ENCODE measurements at places on chromosomes 5 and 9.
A peak's percentile ranks its signal among the peaks of the same experiment; 100 is the strongest.

GRCh38 chr5:74693191-74693590, 8.2 kb downstream of the HEXB start:
- no peak for DNase-seq

- no peak for DNase-seq
These were observed 179.7 kb upstream of the DAB2 start for GRCh38 chr5:39604491-39604890.

GRCh38 chr5:42612750-42613366, 143.8 kb upstream of the CCDC152 start:
- no peak for DNase-seq

- peak; percentile 61 for DNase-seq
These were observed 44.2 kb downstream of the NACC2 start for GRCh38 chr9:136050701-136051452.

GRCh38 chr5:143361438-143361837, 42.0 kb downstream of the NR3C1 start:
- no peak for DNase-seq

- peak; percentile 68 for DNase-seq
These were observed 79.6 kb downstream of the PDE4D start for GRCh38 chr5:59813761-59814536.

- DNase-seq, result no peak
These were observed 14.8 kb downstream of the SPARC start for GRCh38 chr5:151671950-151672349.

- no peak for DNase-seq
These were observed 85.1 kb downstream of the MED27 start for GRCh38 chr9:131994364-131995125.

- no peak for DNase-seq
These were observed 173.9 kb downstream of the AOPEP start for GRCh38 chr9:94900222-94901018.

DNA sequence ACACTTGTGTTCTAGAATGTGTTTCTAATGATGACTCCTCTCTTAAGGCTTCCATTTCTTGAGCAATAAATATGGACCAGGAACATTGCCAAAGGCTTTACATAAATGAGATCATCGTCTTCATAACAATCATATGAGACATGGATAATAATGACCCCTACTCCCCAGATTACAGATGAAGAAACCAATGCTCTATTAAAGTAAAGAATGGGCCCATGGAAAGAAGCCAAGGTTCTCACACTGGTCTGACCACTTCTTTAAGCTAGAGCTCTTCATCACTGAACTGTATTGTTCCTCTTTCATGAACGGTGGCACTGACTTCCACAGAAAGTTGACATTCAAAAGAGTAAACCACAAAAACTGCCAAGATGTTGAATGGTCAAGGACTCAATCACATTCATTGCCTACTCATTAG, 65.3 kb downstream of the MARCHF3 start:
- no peak for DNase-seq

DNA sequence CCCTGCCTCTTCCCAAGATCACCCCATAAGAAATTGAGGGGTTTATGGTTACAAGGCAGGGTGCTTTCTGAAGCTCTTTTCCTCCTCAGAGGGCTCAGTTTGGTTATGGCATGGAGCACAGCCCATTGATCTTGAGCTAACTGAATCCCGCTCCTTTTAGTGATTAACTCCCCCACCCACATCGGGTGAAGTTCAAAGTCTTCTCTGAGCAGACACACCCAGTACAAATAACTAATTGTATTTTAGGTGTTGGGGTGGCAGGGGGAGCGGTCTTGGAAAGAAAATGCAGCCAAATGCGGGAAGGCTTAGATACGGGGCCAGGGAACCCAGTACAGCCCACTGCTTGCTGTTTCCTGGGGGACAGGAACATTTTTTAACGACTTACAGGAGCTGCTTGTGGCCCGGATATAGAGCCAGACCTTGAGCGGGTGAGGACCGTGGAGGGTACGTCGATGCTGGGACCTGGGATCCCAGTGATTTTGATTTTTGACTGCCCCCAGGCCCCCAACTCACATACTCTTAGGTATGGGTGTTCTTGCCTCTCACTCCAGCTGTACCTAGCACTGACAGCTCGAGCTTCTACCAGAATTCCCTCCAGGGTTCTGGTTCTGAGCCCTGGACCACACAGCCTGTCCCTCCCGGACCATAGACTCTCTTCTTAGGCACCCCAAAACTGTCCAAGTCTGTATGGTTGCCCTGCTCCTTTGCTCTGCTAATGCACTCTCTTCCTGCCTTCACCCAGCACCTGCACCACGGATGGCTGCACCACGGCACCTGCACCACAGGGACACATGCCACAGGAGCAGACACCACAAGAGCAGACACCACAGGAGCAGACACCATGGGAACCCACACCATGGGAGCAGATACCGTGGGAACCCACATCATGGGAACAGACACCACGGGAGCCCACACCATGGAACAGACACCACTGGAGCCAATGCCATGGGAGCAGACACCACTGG, 18.3 kb upstream of the RXRA start:
- no peak for DNase-seq

DNA sequence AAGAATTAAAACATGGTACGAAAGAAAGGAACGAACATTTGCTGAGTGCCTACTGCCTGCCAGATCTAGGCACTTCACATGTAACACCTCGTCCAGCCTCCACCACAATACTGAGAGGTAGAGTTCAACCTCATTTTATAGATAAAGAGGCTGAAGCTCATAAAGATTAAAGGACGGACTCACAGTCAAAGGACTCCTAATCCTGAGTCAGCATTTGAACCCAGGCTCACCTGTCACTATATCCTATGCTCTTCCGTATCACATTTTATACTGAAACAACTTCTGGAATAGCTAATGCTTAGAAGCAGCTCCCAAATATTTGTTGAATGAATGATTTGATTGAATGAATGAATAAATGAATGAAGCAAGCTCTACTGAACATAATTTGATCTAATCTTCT, 22.5 kb downstream of the PDCD1LG2 start:
- no peak for DNase-seq

DNA sequence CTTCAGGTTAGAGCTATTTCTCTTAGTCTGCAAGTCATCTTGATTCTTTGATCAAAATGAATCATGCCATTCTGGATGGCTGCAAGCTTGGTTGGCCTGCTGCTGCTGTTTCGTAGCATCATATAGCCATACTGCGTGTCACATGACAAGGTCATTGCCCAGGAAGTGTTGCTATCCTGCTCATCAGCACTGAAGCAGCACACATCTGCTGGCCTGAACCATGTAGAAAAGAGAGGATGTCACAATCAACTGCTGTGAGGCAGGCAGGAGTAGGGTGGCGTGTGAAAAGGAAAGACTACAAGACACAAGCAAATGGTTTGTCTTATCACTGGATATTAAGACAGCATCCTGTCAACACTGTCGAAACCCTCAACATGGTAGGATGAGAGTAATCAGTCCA, 376.7 kb upstream of the RORB start:
- DNase-seq, result no peak

- peak; percentile 69 for DNase-seq
These were observed 141.4 kb downstream of the LRRC70 start for GRCh38 chr5:62720031-62720441.

- DNase-seq, result no peak
These were observed 4.2 kb downstream of the CDC14B start for GRCh38 chr9:96615411-96615810.

- DNase-seq, result peak; percentile 33
These were observed 229.1 kb upstream of the TBCA start for GRCh38 chr5:78005021-78005785.

GRCh38 chr5:174624733-174625522, 99.5 kb upstream of the MSX2 start:
- no peak for DNase-seq

DNA sequence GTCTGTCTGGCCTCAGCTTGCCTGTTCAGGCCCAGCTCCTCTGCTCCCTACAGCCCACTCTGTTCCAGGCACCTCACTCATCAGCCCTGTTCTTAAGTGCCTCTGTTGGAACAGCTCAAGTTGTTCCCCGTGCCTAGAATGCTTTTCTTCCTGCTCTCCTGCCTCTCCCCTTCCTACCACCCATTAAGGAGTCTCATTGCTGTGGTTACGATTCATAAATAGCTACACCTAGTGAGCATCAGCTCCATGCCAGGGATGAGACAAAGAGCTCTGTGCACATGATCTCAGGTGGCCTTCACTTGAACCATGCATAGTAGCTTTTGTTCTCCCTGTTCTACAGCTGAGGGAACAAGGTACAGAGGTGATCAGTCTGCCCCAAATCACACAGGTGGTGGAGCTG, 54.3 kb downstream of the PSD2 start:
- no peak for DNase-seq

DNA sequence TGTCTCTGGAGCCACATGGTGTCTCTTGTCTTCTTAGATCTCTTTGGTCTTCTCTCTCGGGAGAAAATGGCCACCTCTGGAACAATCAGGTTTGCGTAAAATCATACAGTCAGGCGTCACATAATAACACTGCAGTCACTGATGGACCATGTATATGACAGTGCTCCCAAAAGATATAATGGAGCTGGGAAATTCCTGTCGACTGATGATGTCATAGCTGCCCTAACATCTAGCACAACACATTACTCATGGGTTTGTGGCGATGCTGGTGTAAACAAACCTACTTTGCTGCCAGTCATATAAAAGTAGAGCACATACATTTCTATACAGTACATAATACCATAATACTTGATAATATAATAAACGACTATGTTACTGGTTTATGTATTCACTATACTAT, 30.1 kb upstream of the RAI14 start:
- DNase-seq, result no peak

- no peak for DNase-seq
These were observed 51.3 kb downstream of the ARL15 start for GRCh38 chr5:54259090-54259489.

DNA sequence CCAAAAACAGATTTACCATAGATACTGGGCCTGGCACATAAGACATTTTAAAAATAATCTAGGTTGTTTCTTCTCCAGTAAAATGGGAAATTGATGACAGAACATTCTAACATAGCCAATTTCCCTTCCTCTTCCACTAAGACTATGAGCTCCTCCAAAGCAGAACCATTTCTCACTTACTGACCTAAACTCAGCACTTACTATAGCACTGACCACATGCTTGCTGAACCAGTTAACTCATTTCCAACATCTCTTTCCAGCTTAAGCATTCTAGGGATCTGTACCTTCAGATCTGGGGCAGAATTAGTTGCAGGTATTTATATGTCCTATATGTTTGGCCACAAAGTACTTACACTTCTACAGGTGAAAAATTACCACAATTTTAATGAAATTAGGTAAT, 58.9 kb downstream of the TTC39B start:
- no peak for DNase-seq

- no peak for DNase-seq
These were observed 41.9 kb downstream of the CDK7 start for GRCh38 chr5:69276422-69277174.

- DNase-seq, result no peak
These were observed 1727.2 kb downstream of the MAT2B start for GRCh38 chr5:165232509-165233028.

- no peak for DNase-seq
These were observed 19.0 kb upstream of the N4BP3 start for GRCh38 chr5:178094345-178094744.
